ENCODE measurements at places on chromosomes 1 and 21.

- DNase-seq = no peak
Measured at GRCh38 chr1:206526064-206526911, 19.0 kb downstream of the RASSF5 start.

DNA sequence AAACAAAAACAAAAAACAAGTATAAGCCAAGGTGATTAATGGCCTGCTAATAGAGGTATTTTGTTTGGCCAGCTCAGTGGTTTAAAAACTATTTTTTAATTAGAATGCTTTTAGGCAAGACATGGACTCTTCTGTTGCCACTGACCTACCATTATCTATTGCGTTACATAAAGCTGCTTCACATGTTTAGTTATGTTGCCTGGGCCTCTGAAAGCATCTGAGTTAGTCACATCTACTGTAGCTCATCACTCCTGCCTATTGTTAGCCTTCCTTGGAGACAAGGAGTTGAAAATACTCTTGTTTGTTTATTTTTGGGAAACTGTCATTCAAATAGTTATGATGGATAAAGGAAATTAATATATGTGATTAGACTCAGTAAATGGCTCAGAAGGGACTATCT lies 14.3 kb downstream of the DNAJB4 start:
- DNase-seq = no peak

- no peak for DNase-seq
Measured at GRCh38 chr1:23436520-23437354, 12.2 kb upstream of the TCEA3 start.

DNA sequence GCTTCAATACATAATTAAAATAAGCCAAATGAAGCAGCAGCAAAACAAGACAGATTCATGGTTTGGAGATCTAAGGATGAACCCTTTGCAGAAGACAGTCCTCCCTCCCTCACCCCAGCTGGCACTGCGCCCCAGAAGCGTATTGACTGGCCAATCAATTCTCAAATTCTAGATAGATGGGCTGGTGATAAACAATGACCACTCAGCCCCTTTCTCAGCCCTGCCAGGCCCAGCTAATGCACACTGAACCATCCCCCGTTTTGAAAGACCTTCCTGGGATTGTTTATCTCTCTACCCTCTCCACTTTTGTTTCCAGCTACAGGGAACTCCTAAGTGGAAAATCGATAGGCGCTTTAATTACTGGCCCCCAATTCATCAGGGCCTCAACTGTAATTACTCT lies 29.0 kb downstream of the TNR start:
- no peak for DNase-seq

DNA sequence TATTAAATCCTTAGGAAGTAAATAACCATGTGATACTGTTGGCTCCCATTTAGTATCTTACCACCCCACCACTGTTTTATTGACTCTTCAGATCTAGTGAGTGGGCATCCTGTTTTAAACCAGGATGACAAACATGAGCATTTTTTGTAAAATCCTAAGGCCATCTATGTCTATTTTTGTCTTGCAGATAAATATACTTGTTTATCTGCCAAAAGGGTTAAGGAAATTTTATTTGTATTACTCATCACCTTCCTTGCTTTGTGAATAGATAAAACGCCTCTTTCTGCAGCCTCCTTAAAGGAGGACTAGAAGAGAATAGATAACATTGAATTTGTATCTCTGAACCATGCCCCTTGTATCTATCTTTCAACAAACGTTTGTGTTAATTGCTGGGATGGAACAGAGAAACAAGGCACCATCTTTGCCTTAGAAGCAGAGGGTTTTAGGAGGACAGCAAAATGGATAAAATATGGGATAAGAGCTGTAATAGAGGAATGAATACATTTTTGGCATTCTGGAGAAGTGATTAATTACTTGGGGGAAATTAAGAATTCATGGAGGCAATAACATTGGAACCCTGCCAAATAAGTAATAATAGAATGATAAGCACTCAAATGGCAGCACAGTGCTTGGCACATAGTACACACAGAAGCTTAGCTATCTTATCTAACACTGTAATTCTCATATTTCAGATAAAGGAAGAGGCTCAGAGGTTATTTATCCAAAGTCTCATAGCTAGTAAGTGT lies 14.7 kb downstream of the YTHDF2 start:
- no peak for DNase-seq

- DNase-seq = no peak
Measured at GRCh38 chr1:223076362-223076761, 66.7 kb downstream of the TLR5 start.

- no peak for DNase-seq
Measured at GRCh38 chr1:63918418-63918945, 144.7 kb downstream of the ROR1 start.

- DNase-seq = no peak
Measured at GRCh38 chr1:198298640-198299039, 141.8 kb downstream of the NEK7 start.

- DNase-seq = no peak
Measured at GRCh38 chr1:174322202-174322862, 125.4 kb upstream of the GPR52 start.

DNA sequence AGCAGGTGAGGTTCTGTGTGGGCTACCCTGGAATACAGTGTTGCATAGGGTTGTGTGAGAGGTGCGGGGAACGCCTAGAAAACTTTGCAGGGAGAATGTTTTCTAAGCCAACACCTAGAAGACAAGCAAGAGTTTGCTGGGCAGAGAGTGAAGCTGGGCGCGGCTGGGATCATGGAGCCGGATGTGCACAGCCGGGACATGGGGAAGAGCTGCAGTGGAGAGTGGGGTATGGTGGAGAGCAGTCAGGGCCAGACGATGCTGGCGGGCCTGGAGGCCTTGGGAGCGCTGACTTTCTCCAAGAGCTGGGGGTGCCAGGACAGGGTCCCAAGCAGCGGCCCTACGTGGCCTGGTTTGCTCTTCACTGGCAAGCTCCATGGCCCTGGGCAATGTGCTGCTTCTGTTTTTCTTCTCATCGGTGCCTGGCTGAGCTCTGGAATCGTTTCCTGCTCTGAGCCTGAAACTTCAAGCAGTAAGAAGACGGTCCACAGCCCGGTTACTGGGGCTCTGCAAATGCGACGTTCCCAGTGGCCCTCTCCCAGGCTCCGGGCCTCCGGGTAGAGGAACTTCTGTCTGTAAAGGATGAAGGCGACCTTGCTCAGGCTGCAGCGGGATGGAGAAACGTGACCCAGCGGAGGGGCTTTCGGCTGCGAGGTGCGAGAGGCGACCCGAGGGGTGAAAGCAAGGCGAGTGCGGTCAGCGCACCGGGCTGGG lies 51.9 kb upstream of the CD34 start:
- no peak for DNase-seq

- no peak for DNase-seq
Measured at GRCh38 chr21:45849651-45850050, 131.9 kb upstream of the COL6A1 start.

DNA sequence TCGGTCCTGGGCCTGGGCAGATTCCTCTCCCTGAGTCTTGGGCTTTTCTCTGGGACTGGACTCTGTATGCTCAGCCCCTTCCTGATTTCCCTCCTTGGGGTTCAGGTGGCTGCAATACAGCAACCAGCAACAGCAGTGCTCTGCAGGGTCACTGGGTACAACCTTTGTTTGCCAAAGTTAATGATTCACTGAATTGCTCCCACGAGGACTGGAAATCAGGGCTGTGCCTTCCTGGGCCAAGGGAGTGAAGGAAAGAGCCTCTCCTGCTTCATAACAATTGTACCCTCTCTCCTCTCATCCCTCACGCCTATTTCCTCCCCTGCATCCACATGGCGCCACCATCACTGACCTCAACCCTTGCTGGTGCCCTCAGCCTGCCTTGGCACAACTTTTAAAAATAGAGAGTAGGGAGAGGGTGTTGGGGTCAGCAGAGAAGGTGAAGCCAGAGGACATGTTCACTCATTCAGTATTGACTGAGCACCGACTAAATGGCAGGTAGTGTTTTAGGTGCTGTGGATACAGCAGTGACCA lies 52.8 kb upstream of the GOLT1A start:
- no peak for DNase-seq

DNA sequence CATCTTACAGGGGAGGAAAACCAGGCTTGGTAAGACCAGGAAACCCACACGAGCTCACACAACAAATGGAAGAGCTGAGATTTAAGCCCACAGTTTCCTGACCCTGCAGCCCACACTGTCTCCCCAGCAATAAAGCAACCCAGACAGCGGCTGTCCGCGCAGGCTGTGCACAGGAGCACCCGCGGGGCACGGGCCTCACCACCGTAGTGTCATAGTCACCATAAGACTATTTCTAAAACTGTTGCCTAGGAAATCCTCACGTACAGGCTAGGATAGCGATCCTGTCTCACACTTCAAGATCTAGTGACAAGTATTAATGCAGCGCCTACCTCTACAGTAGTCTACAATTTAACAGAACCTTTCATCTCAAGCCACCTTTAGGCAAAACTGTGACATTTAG lies 54.0 kb upstream of the SYT6 start:
- DNase-seq = no peak

DNA sequence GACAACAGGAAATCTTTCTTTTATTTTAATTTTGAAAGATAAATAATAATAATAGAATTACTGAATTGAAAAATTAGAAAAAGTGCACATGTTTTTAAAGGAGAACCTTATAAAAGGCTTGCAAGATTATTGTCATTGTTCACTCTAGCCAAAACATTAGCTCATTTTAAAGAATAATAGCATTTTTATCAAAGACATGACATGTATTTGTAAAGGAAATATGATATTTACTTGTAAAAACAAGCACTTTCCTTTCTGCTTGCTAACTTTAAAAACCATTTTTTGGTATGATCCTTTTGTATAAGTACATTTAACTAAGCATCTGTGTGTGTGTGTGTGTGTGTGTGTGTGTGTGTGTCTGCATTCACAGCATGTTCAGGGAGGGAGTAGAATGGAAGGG lies 156.3 kb upstream of the C1orf87 start:
- no peak for DNase-seq

GRCh38 chr1:240366636-240367035 lies 245.3 kb downstream of the GREM2 start:
- no peak for DNase-seq

GRCh38 chr1:197902454-197903195 lies at the start of gene C1orf53:
TSS of gene C1orf53 (plus strand) at chr1:197902630. CDS start at chr1:197902650, 20 bp downstream.
- peak; percentile 84 for DNase-seq

DNA sequence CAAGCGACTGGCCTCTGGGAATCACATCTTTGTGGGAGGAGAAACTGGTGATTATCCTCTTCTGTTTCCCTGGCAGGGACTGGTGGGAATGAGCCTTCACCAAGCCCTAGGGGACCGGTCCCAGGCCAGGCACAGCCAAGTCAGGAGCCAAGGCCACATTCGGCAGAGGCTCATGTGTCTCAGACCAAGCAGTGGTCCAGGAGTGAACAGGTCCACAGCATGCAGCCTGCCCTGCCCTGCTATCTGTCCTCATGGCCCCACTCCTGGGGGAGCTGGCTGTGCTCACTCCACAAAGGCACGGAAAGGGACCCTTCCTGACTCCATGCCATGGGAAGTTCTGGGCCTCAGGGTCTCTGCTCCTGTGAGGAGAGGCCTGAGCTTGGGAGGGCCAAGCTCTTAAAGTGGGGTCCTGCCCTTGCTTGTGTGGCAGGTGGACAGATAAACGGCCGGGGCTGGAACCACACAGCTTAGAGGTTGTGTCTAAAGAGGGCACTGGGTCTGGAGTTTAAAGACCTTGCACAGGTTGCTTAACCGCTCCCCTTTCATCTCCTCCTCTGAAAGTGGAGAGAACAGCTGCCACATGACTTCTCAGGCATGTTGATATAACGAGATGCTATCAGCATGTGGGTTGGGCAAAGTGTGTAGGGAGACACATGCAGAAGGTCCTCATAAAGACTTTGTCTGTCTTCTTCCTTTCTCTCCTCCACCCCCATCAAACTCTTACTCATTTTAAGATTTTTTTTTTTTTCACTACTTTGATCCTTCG lies 57.5 kb downstream of the CASQ2 start:
- DNase-seq = no peak

DNA sequence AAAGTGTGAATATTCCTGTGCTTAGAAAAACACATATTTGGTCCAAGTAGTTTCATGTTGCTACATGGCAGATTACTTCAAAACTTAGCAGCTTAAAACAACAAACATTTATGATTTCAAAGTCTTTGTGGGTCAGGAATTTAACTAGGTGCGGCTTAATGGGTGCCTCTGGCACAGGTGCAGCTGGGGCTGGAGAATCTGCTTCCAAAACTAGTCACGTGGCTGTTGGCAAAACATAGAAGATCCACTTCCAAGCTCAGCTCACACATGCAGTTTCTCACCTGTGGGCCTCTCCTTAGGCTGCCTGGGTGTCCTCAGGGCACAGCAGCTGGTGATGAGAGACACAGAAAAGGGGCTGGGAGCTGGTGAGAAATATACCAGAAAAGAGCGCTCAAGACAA lies 263.4 kb downstream of the TTLL7 start:
- DNase-seq = no peak

DNA sequence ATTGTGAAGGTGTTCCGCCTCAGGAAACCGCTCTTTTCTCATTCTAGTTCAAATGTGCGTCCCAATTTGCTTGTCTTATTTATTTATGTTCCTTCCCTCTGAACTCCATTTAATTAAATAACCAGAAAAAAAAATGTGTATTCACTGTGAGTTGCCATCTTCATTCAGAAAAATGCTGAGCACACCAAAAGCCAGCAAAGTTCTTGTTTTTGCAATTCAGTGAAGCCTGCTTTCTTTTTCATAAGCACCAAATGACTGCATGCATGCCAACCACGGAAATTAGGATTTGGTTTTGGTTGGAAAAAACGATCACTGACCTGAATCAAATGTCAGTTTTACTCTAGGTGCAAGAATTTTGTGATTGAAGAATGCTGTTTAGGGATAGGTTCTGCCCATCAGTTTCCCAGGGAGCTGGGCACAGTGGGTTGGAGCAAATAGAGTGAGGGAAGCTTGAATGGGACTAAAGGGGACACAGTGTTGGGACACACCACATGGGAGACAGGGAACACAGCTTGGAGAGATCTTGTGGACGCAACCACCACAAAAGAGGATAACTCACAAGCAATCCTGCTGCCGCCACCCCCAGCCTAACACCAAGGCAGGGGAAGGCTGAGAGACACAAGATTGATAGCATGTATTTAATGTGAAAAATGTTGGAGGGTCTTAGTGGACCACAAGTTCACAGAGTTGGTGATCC lies 183.4 kb upstream of the GALNT2 start:
- no peak for DNase-seq

GRCh38 chr1:21924503-21925005 lies 12.6 kb downstream of the HSPG2 start:
- no peak for DNase-seq

- DNase-seq = no peak
Measured at GRCh38 chr1:237197470-237198425, 155.8 kb downstream of the RYR2 start.

All from GM19239 (cell line).